ENCODE measurements at places on chromosomes 7 and 10.

DNA sequence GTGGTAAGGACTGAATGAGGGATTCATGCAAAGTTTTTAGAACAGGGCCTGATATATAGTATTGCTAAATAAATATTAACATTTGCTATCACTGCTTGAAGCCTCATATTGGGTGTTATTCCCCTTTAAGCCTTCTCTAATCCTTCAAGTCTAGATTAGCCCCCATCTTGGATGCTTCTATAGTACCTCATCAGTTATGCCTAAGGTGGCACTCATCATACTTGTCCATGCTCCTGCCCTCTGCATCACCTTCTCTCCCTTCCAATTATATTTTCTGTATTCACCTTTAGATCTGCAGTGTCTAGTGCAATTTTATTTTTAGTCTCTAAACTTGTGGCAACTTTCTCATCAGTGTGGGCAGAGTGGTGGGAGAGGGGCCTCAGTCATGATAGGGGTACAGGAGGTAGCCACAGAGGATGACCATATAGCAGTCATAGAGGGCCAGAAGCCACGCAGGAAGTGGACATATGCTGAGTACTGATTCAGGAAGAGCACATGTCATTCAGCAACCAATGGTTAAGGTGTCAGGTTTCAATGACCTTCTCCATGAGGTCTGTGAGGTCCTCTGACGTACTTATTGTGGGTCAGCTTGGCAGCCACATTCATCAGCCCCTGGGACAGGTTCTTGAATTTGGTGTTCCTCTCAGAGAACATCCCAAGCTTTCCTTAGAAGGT, 2.5 kb downstream of the ENTPD1 start:
- H3K27me3 ChIP-seq: peaks cover 12% of the 10 kb centered on the region
- H3K27ac ChIP-seq: peak overlapping the region; percentile 82
- H3K36me3 ChIP-seq: peaks cover 13% of the 10 kb centered on the region
- peaks cover 49% of the 10 kb centered on the region for H3K4me1 ChIP-seq
- peak overlapping the region; percentile 54 for H3K4me3 ChIP-seq

DNA sequence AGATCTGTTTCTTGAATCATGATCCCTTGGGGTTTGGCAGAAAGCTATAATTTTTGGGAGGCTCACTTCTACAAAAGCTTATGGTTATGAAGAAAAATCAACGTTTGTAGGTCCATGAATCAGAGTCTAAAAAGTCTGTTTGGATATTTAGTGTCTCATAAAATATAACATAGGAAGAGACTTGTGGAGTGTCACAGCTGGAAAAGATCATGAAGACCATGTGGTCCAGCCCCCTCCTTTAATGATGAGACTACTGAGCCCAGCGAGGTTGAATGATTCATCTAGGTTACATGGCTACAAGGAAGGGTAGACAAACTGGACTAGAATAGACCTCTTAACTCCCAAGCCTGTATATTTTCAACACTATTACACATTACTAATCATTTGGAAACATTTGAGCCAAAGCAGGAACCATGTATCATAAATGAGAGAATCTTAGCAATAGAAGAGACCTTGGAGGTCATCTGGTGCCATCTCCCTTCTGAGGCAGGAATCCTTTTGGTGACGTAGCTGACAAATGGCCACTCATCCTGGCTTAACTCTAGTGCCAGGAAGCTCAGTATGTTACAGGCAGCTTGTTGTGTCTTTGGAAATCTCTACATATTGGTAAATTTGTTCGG, 152.5 kb downstream of the CREB5 start:
- H3K27ac ChIP-seq: no peak overlapping the region
- no peak overlapping the region for H3K4me3 ChIP-seq
- no peak for DNase-seq
- H3K27me3 ChIP-seq: no peaks in the 10 kb centered on the region
- H3K36me3 ChIP-seq: no peaks in the 10 kb centered on the region
- no peaks in the 10 kb centered on the region for H3K4me1 ChIP-seq

DNA sequence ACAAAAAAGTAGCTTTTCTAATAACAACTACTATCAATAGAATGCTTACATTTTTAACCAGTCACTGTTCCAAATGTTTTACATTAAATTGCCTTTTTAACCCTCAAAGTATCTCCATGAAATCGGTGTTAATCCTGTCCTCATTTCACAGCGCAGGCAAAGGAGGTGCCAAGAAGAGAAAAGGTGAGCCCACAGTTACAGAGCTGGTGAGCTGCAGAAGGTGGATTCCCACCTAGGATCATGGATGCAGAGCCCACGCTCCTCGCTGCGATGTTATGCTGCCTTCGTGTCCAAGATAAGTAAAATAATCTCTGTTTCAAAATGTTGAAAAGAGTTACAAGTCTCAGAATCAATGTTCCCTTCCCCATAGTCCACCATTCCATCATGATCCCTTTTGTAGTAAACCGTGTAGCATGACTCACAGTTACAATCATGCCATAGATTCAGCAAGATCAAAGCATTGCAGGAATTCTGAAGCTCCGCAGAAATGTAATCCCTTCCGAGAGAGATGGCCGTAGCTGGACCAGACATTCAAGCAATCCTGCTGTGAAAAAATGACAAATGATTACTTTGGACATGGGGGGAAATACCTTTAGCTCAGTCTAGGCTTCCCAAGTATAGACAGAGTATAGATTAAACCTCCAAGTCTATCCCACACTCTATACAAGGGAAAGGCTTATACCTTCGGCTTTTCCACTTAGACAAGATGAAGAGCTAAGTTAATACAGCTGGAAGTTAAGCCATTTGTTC, 394.7 kb upstream of the AKR1E2 start:
- no peak for DNase-seq
- no peak overlapping the region for H3K4me3 ChIP-seq
- H3K27ac ChIP-seq: no peak overlapping the region
- no peaks in the 10 kb centered on the region for H3K4me1 ChIP-seq

DNA sequence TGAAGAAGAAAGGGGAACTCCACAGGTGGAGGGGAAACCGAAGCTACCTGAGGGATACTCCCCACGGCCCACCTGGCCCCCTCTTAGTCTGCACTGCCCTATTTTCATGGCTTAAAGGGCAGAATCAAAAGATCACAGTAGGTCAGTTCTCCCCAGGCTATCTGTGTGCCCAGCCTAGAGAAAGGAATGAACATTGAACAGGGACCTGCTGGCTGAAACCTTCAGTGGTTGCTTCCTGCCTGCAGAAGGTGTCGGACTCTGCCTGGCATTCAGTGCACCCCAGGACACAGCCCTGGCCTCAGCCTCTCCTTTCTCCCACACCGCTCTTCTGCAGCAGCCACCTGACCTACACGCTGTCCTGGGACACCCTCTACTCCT, 74.5 kb downstream of the PRKAG2 start:
- H3K4me3 ChIP-seq: no peak overlapping the region
- H3K27me3 ChIP-seq: no peaks in the 10 kb centered on the region
- no peak for DNase-seq
- no peaks in the 10 kb centered on the region for H3K36me3 ChIP-seq
- no peaks in the 10 kb centered on the region for H3K4me1 ChIP-seq

GRCh38 chr7:132001146-132001545, 444.7 kb upstream of the PODXL start:
- no peak for DNase-seq
- no peaks in the 10 kb centered on the region for H3K4me1 ChIP-seq
- H3K27me3 ChIP-seq: no peaks in the 10 kb centered on the region
- H3K27ac ChIP-seq: no peak overlapping the region

- H3K4me3 ChIP-seq: peak overlapping the region; percentile 93
- peaks cover 53% of the 10 kb centered on the region for H3K36me3 ChIP-seq
- DNase-seq: peak; percentile 39
- H3K27me3 ChIP-seq: no peaks in the 10 kb centered on the region
- peak overlapping the region; percentile 95 for H3K27ac ChIP-seq
- peaks cover 56% of the 10 kb centered on the region for H3K4me1 ChIP-seq
Observed at GRCh38 chr10:30705101-30705624, 75.6 kb upstream of the LYZL2 start.

GRCh38 chr10:76651154-76651553, 986.5 kb downstream of the KCNMA1 start:
- H3K27ac ChIP-seq: no peak overlapping the region
- H3K36me3 ChIP-seq: no peaks in the 10 kb centered on the region
- no peak for DNase-seq
- no peak overlapping the region for H3K4me3 ChIP-seq

DNA sequence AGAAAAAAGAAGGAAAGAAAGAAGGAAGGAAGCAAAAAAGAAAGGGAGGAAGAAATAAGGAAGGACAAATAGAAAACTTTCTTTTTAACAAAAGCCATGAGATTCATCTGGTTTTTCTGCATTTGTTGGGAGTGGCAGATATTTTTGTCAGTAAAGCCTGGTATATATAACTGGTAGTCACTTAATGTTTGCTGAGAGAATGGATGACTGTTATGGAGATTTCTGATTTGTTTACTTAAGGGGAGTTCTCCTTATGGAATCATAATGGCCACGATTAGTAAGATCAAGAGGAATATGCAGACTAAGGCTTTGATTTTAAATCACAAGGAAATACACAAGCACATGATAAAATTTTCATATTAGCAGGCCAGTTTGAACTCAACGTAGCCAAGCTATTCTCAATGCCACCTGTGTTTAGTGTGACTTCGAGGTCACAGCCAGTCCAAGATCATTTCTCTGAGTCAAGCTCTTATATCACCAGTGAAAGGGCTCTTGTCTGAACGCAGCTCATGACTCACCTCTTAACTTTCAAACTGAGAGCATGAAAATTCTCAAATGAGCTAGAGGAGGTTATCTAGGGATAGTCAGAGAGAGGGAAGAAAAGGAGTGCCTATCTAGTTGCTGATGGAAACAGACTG, 445.1 kb upstream of the ZMIZ1 start:
- no peak overlapping the region for H3K4me3 ChIP-seq
- no peak overlapping the region for H3K27ac ChIP-seq
- DNase-seq: no peak
- H3K36me3 ChIP-seq: no peaks in the 10 kb centered on the region
- peaks cover 1% of the 10 kb centered on the region for H3K27me3 ChIP-seq
- peaks cover 7% of the 10 kb centered on the region for H3K4me1 ChIP-seq

DNA sequence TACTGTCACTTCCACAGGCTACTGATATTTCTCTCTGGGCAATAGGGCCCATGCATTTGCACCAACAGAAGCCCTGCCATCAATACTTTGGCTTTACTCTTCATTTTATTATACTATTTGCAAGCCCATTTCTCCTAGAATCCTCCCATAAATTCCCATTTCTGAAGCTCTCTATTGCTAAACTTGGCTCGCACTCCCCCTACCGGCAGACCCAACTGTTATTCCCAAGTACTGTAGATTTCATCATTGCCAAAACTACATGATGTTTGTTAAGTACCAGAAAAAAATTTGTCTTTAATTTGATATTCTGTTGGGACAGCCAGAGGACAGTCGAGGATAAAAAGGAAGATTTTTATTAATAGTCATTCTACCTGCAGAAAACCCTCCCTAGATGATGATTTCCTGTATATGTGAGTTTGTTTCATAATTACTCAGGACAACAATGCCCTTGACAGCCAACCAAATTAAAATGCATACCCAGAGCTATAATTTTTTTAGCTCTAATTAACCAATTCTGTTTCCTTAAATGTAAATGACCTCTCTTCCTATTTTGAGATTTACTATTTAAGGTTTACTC, 298.6 kb downstream of the REEP3 start:
- no peak overlapping the region for H3K4me3 ChIP-seq
- peaks cover 8% of the 10 kb centered on the region for H3K27me3 ChIP-seq
- no peak for DNase-seq
- H3K36me3 ChIP-seq: no peaks in the 10 kb centered on the region
